Immature natural killer cell (primary cell): ENCODE measurements at places on chromosomes 7 and 10. TPM values are rescaled to one million over a fixed set of nuclear protein-coding genes. Genes with fewer than 3 reads are reported as not detected.

ANKRD26 gene
- polyA plus RNA-seq: 0.27 TPM

DNA sequence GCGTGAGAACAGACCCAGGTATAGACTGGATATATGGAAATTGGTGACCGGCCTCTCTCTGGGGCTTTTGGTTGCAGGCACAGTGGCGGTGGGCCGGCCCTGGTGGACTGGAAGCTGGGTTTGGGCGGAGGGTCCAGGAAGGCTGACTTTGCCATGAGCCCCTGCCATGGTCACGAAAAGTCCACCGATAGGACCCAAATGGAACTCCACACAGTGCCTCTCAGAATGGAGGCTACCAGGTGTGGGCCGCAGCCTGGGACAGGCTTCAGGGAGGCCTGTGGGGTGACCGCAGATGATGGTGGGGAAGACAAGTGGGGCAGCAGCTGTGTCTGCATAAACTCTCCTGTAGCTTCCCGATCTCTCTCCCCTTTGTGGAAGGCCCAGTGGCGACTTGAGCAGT, 123.2 kb downstream of the DNAJB6 start:
- H3K27ac ChIP-seq: no peak overlapping the region
- H3K4me3 ChIP-seq: no peak overlapping the region
- H3K27me3 ChIP-seq: peaks cover 10% of the 10 kb centered on the region
- no peak for DNase-seq
- H3K36me3 ChIP-seq: no peaks in the 10 kb centered on the region
- no peaks in the 10 kb centered on the region for H3K4me1 ChIP-seq

DNA sequence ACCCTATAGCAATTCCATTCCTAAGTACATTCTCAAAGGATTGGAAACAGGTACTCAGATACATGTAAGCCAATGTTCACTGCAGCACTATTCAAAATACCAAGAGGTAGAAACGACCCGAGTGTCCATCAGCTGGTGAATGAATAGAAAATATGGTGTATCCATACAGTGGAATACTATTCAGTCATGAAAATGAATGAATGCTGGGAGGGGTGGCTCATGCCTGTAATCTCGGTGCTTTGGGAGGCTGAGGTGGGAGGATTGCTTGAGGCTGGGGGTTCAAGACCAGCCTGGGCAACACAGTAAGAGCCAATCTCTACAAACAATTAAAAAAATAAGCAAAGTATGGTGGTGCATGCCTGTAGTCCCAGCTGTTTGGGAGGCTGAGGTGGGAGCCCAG, 62.8 kb downstream of the CLEC2L start:
- H3K4me1 ChIP-seq: peaks cover 19% of the 10 kb centered on the region
- peaks cover 20% of the 10 kb centered on the region for H3K36me3 ChIP-seq
- peaks cover 9% of the 10 kb centered on the region for H3K27me3 ChIP-seq
- H3K27ac ChIP-seq: no peak overlapping the region

DNA sequence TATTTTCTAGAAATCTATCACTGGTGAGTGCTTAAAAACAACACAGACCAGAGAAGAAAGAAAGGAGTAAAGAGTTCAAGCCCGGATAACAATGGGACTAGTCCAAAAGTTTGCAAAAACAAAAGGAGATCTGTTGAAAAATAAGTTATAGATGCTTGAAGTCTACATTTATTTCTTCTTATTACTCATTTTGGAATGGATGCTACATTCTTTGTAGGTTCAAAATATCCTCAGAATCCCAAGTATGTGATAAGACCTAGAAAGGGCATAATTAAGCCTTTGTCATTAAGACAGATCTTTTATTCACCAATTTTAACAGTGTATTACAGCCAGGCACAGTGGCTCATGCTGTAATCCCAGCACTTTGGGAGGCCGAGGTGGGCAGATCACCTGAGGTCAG, 42.7 kb upstream of the ITGB8 start:
- peaks cover 4% of the 10 kb centered on the region for H3K27me3 ChIP-seq
- no peaks in the 10 kb centered on the region for H3K36me3 ChIP-seq
- H3K4me1 ChIP-seq: peaks cover 12% of the 10 kb centered on the region

DNA sequence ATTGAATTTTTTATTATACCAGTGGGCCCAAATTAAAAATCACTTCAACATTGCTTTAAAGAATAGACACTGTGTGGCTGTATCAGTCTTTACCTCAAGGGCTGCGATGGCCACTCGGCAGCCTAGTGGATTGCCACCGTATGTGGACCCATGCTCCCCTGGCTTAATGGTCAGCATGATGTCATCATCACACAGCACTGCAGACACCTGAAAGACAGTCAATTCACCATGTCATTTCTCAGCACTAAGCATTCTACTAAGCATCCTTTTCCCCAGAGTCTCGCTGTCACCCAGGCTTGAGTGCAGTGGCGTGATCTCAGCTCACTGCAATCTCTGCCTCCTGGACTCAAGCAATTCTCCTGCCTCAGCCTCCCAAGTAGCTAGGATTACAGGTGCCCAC, 17.1 kb downstream of the OAT start:
- H3K27ac ChIP-seq: no peak overlapping the region
- H3K4me1 ChIP-seq: peaks cover 10% of the 10 kb centered on the region
- no peak overlapping the region for H3K4me3 ChIP-seq
- H3K36me3 ChIP-seq: peaks cover 14% of the 10 kb centered on the region
- peaks cover 2% of the 10 kb centered on the region for H3K27me3 ChIP-seq
- DNase-seq: no peak

GRCh38 chr7:91692800-91693199, 187.7 kb downstream of the MTERF1 start:
- no peak overlapping the region for H3K4me3 ChIP-seq
- peaks cover 2% of the 10 kb centered on the region for H3K27me3 ChIP-seq
- no peak overlapping the region for H3K27ac ChIP-seq
- H3K4me1 ChIP-seq: no peaks in the 10 kb centered on the region
- no peak for DNase-seq

- peaks cover 7% of the 10 kb centered on the region for H3K36me3 ChIP-seq
- H3K4me3 ChIP-seq: no peak overlapping the region
- no peak overlapping the region for H3K27ac ChIP-seq
- H3K4me1 ChIP-seq: no peaks in the 10 kb centered on the region
- peaks cover 4% of the 10 kb centered on the region for H3K27me3 ChIP-seq
These were observed 86.9 kb upstream of the MTPN start for GRCh38 chr7:136064081-136064480.

- no peak overlapping the region for H3K4me3 ChIP-seq
- peaks cover 3% of the 10 kb centered on the region for H3K27me3 ChIP-seq
- H3K36me3 ChIP-seq: no peaks in the 10 kb centered on the region
- no peaks in the 10 kb centered on the region for H3K4me1 ChIP-seq
These were observed 252.0 kb downstream of the DPP6 start for GRCh38 chr7:154304231-154304630.

DNA sequence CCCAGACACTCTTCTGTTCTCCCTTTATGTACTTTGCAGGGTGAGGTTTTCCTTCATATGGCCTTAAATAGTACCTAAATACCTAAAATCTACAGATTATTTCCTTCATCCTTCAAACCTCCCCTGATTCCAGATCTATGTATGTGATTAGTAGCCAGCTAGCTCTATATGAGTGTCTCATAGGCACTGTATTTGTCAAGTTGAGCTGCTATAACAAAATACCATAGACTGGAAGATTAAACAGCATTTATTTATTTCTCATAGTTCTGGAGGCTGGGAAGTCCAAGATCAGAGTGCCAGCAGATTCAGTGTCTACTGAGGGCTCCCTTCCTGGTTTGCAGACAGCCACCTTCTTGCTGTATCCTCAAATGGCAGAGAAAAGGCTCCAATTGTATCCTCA, 60.6 kb upstream of the MSRB2 start:
- no peak overlapping the region for H3K27ac ChIP-seq
- H3K4me3 ChIP-seq: no peak overlapping the region
- H3K27me3 ChIP-seq: peaks cover 8% of the 10 kb centered on the region
- H3K4me1 ChIP-seq: no peaks in the 10 kb centered on the region
- no peaks in the 10 kb centered on the region for H3K36me3 ChIP-seq

GRCh38 chr7:149883452-149883861, 9.7 kb downstream of the ATP6V0E2 start:
- peaks cover 3% of the 10 kb centered on the region for H3K27me3 ChIP-seq
- H3K4me1 ChIP-seq: peaks cover 15% of the 10 kb centered on the region
- DNase-seq: peak; percentile 43
- no peak overlapping the region for H3K4me3 ChIP-seq
- H3K27ac ChIP-seq: no peak overlapping the region
- no peaks in the 10 kb centered on the region for H3K36me3 ChIP-seq

GRCh38 chr7:95476072-95476847, 9.5 kb upstream of the ASB4 start:
- H3K4me3 ChIP-seq: no peak overlapping the region
- H3K4me1 ChIP-seq: peaks cover 27% of the 10 kb centered on the region
- H3K27ac ChIP-seq: peak overlapping the region; percentile 69
- no peaks in the 10 kb centered on the region for H3K36me3 ChIP-seq

DNA sequence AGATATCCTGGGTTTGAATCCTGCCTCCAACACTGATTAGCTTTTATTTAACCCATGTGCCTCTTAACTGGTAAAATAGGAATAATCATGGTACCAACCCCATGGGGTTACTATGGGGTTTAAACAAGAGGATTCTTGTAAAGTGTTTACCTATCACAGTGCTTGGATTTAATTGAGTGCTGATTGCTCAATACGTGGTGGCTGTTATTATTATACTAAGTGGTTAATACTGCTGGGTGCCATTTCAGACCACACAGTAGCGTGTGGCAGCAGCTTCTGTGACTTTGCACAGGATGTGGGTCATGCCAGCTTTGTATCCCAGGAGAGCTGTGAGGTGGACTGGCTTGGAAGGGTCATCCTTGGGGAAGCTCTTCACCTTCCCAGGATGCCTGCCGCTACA, 177.2 kb downstream of the SEC23IP start:
- no peaks in the 10 kb centered on the region for H3K36me3 ChIP-seq
- H3K4me1 ChIP-seq: no peaks in the 10 kb centered on the region
- H3K27me3 ChIP-seq: peaks cover 5% of the 10 kb centered on the region
- no peak for DNase-seq

GRCh38 chr7:38189231-38189938, 11.3 kb downstream of the STARD3NL start:
- H3K4me1 ChIP-seq: peaks cover 31% of the 10 kb centered on the region
- no peak for DNase-seq
- no peak overlapping the region for H3K27ac ChIP-seq
- no peak overlapping the region for H3K4me3 ChIP-seq
- no peaks in the 10 kb centered on the region for H3K27me3 ChIP-seq

- no peaks in the 10 kb centered on the region for H3K27me3 ChIP-seq
- H3K27ac ChIP-seq: no peak overlapping the region
- H3K4me3 ChIP-seq: no peak overlapping the region
- H3K36me3 ChIP-seq: no peaks in the 10 kb centered on the region
- DNase-seq: no peak
- no peaks in the 10 kb centered on the region for H3K4me1 ChIP-seq
These were observed 10.0 kb downstream of the WNT2 start for GRCh38 chr7:117312593-117313580.

DNA sequence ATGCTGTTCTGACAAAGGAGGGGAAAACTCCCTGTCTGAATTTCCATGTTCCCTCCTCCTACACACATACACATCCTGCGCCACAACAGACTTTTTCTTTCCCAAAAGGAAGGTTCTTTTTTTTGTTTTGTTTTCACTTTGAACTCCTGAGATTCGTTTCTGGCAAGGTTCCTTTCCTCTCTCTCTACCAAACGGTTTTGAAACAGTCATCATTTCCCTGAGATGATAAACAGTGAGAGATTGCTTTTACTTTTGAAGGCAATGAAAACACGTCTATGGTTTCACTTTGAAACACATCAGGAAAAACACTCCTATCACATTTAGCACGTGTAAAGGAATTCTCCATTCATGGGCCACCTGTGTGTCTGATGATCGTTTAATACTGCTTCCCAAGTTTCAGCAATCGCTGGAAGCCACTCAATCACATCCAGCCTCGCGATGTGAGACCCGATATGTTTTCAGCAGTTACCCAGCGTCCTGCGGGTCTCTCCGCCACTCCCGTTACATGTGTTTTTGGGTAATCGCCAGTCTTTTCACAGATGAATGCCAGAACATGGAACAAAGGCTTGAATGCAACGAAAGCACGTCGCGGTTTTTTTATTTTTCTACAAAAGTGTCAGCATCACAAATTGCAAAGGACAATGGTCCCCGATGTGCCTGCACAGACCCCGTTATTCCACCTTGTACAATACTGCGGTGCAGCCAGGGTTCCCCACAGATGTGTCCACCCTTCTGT, 62.8 kb upstream of the CUX1 start:
- H3K4me3 ChIP-seq: peak overlapping the region; percentile 75
- peaks cover 2% of the 10 kb centered on the region for H3K27me3 ChIP-seq
- H3K27ac ChIP-seq: no peak overlapping the region

DNA sequence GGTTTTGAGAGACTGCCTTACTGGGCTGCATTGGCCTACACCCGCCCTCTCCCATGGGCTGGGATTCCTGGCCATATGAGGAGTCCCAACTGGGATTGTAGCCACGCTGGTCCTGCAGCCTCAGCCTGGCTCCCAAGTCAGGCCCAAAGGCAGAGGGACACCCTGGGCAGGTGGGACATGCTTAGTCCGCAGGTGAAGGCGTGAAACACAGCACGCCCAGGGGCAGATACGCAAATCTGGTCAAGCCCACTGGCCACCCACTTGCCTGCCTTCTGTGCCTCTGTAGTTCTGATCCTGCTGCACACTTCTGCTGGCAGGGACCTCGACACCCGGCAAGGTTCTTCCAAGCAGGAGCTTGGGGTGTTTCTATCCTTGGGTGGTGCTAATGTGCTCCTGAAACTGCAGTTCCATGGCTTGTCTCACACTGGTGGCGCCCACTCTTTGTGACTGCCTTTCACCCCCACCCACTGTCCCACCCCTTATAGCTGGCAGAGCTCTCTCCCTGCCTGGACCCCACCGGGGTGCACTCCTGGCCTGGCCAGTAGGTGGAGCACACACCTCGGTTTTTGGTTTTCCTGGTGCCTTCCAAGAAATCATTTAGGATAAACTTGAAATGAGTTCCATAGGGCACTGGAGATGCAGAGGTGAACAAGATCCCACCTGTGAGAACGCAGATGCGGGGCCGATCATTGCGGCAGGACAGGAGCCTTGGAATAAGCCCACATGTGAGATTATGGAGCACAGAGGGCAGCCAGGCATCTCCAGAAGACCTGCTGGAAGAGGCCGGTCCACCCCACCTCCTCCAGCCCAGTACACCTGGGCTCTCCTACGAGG, 47.9 kb downstream of the MKI67 start:
- H3K4me3 ChIP-seq: no peak overlapping the region
- peak overlapping the region; percentile 58 for H3K27ac ChIP-seq
- peaks cover 18% of the 10 kb centered on the region for H3K36me3 ChIP-seq
- H3K4me1 ChIP-seq: peaks cover 9% of the 10 kb centered on the region
- H3K27me3 ChIP-seq: peaks cover 1% of the 10 kb centered on the region
- DNase-seq: peak; percentile 43

DNA sequence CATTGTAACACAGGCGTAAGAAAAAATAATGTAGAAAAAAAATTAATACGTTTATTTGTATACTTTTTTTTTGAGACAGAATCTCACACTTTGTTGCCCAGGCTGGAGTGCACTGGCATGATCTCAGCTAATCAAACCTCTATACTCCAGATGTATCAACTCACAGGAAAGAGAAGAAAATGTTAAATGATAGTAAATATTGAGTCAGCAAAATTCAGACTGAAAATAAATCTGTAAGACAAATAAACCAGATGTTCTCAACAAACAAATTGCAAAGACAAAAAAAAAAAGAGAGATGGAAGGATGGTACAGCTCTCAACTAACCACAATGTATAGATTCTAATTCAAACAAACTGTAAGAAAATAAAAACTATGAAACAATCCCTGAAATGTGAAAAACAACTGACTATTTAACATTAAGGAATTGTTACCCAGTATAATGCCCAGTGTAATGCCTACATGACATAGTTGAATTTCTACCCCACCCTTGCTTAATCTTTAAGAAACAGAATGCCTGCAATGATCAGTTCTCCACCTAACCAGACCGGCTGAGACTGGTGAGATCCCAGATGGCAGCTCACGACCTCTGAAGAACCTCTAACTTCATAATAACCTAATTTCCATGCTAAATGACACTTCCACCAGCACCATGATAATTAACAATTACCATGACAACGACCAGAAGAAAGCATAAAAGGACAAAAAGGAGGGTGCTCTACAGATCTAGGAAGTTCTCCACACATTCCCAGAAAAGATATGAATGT, 272.0 kb upstream of the GNAI1 start:
- H3K27ac ChIP-seq: no peak overlapping the region
- H3K27me3 ChIP-seq: no peaks in the 10 kb centered on the region
- H3K36me3 ChIP-seq: no peaks in the 10 kb centered on the region
